DMS79 (cell line): ENCODE measurements at places on chromosomes 5 and 9.

GRCh38 chr5:175489693-175490443 lies 11.5 kb downstream of the SFXN1 start:
- DNase-seq = no peak

DNA sequence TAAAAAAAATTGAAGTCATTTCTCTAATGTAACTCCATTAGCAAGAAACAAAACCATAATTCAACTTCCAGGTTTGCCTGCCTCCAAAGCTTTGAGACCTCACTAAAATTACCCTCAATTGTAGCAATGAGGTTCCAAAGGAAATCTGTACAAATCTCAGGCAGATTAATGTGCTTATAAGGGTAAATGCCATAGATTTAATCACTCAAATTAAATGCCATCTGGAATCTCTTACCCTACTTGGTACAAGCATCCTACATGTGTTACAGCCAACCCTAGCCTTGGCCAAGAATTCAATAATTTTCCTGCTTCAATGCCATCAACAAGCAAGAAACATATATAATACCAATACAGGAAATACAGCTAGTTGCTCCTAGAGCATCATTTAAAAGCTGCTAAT lies 452.8 kb downstream of the RAB3C start:
- DNase-seq = no peak

- no peak for DNase-seq
These were observed 2.8 kb downstream of the PDLIM7 start for GRCh38 chr5:177494346-177495195.

DNA sequence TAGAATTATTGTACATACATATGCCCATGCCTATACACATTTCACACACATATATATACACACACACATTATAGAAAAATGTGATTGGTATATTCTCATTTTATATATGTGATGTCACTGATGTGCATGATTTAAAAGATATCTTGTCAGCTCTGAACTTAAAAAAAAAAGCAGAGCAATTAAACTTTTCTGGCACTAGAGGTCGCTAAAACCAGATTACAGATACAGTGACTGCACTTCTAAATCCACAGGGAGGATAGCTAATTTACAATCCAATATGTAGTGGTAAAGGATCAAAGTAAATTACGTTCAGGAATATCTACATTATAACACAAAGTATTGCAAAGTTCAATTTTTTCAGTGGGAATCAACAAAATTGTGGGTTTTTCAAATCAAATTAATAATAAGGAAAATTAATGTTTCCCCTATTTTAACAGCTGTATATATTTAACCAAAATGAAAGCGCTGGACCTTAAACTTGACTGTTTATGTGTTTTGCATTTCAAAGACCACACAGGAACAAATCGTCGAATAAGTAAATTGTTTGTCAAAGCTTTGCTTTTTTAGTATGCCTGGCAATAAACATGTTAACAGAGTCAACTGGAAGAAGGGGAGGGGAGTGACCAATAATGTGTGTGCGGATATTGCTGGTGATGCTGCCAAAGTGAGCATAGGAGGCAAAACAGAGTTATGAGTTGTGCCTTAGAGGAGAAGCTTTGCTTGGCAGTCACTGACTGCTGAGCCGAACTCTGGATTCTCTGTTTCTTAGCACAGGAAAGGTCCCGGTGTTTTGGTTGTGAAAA lies 1201.4 kb upstream of the C9orf72 start:
- no peak for DNase-seq

GRCh38 chr5:33837301-33837700 lies 54.5 kb downstream of the ADAMTS12 start:
- DNase-seq = no peak

GRCh38 chr5:142287096-142287972 lies 37.5 kb downstream of the SPRY4 start:
- no peak for DNase-seq

- no peak for DNase-seq
These were observed 94.4 kb upstream of the TLE4 start for GRCh38 chr9:79477241-79477840.

DNA sequence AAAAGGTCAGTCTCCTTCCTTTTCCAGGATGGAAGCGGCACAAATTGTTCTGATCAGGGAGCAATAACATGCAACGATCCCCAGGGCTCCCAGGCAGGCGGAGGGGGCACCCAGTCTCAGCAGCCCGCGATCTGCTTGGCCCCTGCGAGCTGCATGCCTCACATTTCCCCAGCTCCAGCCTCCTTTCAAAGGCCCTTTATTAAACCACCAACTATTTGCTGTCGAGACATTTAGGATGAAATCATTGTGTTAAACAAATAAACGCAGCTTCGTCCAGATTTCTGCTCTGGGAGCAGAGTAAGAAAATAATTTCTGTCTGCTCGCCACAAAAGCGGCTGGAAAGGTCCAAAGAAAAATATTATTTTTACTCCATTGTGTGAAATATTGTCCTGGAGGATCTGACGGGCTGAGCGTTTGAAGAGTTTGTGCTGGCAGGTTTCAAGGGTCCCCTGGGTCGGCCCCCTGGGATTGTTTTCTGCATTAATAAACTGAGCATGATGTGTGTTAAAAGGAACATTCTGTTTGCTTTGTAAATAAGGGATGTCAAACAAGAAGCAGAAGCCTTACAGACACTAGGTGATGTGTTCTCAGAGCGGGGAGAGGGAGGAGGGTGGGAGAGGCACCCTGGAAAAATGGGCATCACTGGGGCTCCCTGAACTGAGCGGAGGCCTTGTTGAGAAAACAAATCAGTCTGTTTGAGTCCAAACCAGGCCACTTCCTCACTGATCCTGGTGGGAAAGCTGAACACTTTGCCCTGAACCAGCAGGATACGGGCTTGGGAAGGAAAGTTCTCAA lies 110.1 kb downstream of the FOXD1 start:
- no peak for DNase-seq

DNA sequence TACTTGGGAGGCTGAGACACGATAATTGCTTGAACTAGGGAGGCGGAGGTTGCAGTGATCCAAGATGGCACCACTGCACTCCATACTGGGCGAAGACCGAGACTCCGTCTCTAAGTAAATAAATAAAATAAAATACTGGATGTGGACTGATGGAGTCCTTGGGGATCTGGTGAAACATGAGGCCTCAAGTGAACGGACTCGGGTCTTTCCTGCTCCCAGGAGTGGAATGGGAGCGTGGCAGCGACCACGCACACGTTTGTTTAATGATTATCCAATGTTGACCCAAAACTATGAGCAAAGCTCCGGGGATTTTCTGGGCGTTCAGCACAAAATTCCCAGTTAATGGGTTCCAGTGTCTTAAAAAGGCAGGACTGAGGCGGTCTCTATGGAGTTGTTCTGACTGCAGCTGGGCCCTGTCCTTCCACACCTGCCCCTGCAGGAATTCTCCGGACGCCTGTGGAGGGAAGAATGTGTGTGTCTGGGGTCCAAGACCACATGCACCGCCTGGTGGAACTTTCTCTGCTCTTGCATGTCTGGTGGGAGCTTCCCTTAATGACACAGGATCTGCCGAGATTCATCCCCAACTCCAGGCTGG lies 26.6 kb downstream of the NEK6 start:
- no peak for DNase-seq

DNA sequence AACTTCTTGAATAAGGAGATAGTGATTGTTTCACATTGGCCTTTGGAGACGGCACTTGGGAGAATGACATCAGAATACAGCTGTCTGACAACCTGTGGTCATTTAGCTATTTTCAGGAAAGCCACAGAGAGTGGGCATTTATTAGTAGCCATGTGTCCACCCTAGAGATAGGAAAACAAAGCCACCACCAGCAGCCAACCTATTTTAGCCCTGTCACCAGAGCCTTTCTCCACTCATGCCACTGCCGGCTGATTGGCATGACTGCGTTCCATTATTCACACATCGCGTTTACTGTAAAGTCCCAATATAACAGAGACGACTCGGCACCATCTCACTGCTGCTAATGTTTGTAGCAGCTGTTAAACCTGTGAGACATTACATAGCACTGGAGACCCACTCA lies 330.1 kb downstream of the NDUFS4 start:
- DNase-seq = no peak

- no peak for DNase-seq
These were observed 41.5 kb upstream of the GDNF start for GRCh38 chr5:37881359-37881758.

- DNase-seq = no peak
These were observed 110.1 kb downstream of the SLIT3 start for GRCh38 chr5:169190849-169191248.

DNA sequence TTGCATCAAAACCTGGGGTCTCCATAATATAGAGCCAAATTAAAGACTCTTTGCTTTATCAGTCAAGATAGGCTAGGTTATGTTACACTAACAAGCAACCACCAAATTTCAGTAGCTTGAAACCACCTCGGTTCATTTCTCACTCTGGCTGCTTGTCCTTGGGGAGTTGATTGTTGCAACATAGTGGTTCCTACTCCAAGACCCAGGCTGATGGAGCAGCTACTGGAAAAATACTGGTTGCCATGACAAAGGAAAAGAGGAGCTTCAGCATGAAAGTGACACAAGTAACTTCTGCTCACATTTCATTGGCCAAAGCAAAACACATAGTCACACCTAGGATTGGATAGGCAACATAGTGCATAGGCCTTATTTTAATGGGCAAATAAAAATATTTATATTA lies 18.5 kb upstream of the RCL1 start:
- DNase-seq = no peak

GRCh38 chr5:181203777-181204112 lies 1.3 kb downstream of the TRIM7 start:
- DNase-seq = no peak

GRCh38 chr5:3004361-3005080 lies 253.0 kb upstream of the IRX2 start:
- DNase-seq = no peak

- DNase-seq = no peak
These were observed 193.6 kb downstream of the DRD1 start for GRCh38 chr5:175250426-175250825.

- no peak for DNase-seq
These were observed 153.4 kb upstream of the POU5F2 start for GRCh38 chr5:93894601-93895354.

GRCh38 chr9:89886281-89886700 lies 281.5 kb downstream of the GADD45G start:
- DNase-seq = no peak

GRCh38 chr9:90464978-90465377 lies 177.6 kb downstream of the DIRAS2 start:
- DNase-seq = no peak

DNA sequence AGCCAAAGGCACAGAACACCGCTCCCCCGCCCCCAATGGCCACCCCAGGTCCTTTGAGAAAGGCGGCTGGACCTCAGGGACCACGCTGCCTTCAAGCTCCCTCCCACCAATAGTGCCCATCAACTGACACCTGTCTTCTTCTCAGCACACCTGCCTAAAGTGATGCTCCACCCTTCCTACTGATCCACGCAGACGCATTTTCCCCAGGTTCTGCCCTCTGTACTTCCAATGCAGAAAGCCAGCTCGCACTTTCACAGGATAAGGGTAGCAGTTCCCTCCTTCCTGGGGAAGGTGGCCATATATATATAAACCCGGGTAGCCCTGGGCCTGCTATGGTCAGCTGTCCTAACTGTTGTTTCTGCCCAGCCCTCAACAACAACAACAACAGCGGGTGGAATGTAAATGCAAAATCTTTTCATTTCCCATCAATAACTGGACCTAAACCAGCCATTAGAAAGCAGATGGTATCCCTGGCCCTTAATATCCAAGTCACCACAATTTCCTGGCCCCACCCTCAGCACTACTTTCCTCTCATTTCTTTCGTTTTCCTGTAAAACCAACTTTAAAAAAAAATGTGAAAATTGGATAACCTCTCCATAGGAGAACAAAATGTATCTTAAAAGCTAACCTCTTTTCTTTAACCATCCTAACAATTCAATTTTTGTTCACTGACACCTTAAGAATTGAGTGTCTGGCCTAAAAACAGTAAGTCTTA lies 1.7 kb downstream of the GOLM1 start:
- no peak for DNase-seq

GRCh38 chr5:108867656-108868055 lies 120.0 kb downstream of the FER start:
- no peak for DNase-seq

DNA sequence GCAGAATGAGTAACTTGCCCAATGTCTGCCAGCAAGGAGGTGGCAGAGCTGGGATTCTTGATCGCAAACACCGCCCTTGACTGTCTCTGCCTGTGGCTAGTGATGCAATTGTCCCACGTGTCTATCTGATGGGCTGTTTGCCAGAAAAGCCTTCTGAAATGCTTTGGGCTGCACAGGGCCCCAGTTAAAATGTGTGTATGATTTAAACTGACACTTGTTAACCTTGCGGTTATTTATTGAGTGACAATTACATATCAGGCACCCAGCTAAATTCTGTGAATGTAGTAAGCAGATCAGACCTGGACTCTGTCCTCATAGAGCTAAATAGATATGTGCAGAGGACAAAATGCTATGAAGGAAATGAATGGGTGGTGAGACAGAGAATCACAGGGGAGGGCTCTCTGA lies 11.6 kb upstream of the IL12B start:
- peak; percentile 3 for DNase-seq

DNA sequence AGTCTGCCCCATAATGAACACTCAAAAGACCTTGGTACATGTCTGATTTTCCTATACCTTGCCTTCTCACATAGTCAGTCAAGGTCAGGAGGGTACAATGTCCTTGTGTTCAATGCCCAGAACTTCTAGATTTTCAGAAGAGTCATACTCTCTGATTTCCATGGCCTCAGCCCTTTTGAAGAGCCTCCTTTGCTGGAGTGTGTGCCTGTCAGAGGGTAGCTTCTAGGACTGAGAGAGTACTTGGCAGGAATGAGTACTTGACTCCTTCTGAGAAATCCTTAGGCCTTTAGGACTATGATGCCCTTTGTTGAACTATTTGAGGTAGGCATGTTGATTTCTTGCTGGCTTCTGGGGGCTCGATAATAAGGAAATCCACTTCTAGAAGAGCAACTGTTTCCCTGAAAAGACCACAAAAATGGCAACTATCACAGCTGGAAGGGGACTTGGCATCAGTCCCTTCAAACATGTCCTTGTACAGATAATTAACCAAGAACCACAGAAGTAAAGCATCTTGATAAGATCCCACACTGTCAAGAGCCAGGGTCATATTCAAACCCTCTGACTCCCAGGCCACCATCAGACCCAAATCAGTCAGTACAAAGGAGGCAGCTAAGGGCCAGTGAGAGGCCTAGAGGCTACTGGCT lies 10.6 kb upstream of the MEGF9 start:
- no peak for DNase-seq
